ENCODE measurements at places on chromosomes 12 and 14.

- peak; percentile 30 for DNase-seq
Observed at GRCh38 chr12:53190108-53190729, 9.5 kb upstream of the CSAD start.

GRCh38 chr12:15208140-15208539 lies 13.1 kb downstream of the RERG start:
- no peak for DNase-seq

DNA sequence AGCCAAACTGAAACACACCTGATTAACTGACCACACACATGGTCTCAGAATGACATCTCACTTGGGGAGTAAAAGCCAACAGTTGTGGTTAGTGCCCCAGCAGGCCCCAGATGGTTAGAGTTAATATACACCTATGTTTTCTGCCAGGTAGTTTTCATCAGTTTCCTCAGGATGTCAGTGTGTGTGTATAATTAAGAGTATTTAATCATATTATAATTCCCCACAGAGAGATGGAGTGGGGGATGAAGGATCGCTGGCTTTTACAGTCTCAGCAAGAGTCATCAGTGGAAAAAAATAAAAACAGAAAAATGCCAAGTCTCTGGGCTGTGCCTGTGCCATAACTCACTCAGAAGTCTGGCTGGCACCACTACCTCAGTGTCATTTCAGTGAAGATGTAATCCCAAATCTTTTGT lies 412.5 kb downstream of the ZFP36L1 start:
- no peak for DNase-seq

DNA sequence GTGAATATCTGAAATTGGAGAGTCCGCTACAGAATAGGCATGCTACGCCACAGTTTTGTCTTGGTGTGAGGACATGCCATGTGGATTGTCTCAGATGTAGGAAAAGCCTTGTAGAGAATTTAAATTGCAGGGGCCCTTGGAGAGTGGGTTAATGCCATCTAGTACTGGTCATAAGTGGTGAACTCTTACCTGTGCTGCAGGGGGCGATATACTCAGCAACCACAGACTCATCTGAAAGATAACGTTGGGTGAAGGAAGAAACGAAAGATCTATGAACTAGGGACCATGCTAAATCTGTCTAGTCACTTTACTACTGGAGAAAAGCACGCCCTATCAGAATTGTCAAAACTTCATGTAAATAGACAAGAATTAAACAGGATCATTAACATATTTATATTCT lies 33.7 kb upstream of the A2M start:
- DNase-seq, result no peak

DNA sequence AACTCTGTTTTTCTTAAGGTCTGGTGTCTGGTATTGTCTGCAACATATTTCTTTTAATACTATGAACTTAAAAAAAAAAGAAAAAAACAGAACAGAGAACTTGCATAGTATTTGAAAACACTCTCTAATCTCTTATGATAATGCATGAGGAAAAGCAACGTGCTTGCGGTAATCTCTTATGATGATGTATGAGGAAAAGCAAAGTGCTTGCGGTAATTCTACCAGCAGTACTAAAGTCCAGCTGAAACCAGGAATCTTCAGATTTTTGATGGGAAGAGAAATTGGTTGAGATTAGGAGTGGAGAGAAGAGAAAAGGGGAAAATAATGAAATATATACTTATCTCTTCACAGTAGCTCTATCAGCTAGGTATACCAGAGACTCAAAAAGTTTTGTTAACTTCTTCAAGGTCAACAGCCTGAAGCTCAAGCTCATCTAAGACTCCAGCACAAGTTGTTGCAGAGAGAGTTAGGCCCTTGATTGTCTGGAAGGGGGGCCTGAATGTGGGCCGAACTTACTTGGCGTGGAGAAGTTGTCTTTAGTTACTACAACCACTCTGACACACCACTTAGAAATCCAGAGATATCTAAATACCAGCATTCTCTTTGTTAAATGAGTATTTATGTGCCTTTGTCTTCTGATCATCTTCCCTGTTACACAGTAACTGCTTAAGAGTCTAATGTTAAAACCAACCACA lies 240.4 kb downstream of the PRKD1 start:
- no peak for DNase-seq

- no peak for DNase-seq
Observed at GRCh38 chr14:41285186-41285748, 321.4 kb upstream of the LRFN5 start.

- no peak for DNase-seq
Observed at GRCh38 chr12:89083491-89083890, 268.8 kb downstream of the DUSP6 start.

DNA sequence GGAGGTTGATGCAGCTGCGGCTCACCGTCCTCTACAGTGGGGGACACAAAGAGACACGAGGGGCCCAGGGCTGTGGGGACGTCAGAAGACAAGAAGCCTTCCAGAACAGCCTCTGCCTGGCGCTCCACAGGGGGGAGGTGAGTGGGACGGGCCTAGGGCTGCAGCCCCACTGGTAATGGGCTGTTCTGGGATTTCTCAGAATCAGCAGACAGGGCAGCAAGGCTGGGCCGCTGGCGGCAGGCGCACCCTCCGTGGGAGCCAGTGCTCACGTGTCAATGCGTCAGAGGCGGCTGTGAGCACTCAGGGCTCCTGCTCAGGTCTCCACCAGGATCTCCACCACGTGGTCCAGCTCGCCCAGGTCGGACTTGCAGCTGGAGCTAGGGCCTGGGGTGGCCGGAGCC lies 10.0 kb downstream of the CDCA4 start:
- DNase-seq, result no peak

GRCh38 chr12:131002216-131002631 lies 48.5 kb downstream of the ADGRD1 start:
- no peak for DNase-seq

DNA sequence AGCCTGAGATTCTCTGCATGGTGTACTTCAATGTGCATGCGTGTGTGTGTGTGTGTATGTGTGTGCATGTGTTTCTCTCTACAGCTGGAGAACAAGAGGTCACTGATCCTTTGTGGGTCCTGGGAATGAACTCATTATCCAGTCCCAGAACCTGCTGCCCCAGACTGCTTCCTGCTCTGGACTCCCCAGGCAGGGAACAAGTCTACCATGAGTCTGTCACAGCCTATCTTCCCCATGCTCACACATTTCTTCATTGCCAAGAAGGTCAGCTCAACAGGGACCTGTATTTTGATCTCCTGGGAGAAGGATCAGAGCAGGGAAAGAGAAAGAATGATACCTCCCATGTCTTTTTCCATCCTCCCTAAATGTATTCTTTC lies 2.9 kb upstream of the AGAP2 start:
- no peak for DNase-seq

DNA sequence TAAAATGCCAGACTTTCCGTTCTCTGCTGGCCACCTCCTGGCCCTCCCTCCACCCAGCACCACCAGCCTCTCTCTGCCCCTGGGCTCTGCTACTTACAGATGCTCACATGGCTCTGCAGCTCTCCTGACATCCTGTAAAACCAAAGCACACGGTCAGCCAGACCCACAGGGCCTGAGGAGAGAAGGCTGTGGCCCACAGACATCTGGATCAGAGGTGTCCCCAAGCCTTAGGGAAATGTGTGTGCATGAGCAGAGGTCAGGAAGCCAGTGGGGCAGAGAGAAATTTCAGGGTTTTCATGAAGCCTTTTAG lies 11.5 kb downstream of the KRT77 start:
- no peak for DNase-seq

- DNase-seq, result no peak
Observed at GRCh38 chr12:130632642-130633041, 83.5 kb downstream of the RIMBP2 start.

DNA sequence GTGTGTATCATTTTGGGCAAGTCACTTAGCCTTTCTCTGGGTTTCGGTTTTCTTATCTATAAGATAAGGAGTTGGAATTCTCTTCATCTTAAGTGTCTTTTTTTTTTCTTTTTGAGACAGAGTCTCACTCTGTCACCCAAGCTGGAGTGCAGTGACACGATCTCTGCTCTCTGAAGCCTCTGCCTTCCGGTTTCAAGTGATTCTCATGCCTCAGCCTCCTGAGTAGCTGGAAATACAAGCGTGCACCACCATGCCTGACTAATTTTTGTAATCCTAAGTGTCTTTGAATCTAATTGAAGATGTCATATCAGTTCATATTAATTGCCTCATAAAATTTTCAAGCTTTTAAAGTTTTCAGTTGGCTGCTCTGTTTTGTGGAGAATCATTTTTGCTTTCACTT lies 4.0 kb downstream of the SRGAP1 start:
- no peak for DNase-seq

GRCh38 chr14:85438481-85438942 lies 91.4 kb upstream of the FLRT2 start:
- DNase-seq, result no peak

DNA sequence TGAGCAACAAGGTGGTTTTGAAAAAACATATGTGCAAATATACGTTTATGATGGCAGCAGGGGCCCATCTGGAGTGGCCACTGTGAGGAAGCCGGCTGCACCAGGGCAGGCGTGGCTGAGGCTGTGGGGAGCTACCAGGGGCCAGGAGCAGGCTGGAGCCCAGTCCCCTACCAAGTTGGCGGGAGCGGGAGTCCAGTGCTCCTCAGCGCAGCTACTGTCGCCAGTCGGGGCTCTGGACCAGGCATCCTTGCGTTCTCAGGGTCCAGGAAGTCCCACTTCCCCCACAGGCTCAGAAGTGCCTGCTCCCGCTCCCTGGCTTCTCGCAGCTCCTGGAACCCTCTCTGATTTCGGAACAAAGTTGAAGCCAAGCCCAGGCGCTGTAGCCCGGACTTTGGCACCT lies 1377.5 kb upstream of the FLRT2 start:
- no peak for DNase-seq

DNA sequence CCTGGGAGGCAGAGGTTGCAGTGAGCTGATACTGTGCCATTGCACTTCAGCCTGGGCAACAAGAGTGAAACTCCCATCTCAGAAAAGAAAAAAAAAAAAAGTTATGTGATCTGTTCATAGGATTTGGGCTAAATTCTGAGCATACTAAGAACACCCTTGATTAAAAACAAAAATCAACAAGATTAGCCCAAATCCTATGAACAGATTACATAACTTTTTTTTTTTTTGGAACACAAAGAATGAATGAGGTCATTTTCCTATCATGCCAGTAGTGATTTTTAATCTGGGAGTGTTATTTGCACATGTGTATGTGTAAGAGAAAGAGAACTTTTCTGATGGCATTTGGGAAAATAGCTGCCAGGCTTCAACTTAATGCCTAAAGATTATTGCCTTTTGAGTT lies 208.7 kb downstream of the ERC1 start:
- no peak for DNase-seq

DNA sequence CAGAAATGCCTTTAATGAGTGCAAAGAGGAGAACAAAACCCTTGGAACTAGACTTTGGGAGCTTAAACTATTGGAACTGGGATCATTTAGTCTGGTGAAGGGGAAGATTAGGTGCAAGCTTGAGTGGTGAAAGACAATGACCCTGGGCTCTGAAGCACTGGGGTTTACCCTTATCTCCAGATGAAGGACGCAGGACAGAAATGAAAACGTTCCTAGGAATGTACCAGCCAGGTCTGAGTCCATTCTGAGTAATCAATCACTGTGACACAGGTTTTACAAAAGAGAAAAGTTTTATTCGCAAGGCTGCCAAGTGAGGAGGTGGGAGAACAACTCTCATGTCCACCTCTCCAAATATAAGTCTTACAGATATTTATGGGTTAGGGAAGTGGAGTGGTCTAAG lies 249.1 kb downstream of the LRIG3 start:
- no peak for DNase-seq

DNA sequence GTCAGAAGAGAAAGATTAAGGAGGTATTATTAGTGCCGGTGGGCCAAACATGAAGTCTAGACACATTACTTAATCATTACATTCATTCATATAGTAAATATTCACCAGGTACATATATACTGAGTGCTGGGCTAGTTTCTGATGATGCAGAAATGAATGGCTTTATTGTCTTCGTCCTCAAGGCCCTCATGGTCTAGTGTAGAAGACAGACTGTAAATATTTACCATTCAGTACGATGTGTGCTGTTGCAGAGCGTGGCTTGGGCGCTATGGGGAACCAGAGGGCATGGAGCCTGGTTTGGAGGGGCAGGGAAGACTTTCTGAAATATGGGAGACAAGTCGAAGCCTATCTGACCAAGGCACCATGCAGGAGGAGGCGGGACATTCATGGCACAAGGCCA lies 37.0 kb upstream of the TCL1B start:
- DNase-seq, result no peak

- peak; percentile 52 for DNase-seq
Observed at GRCh38 chr14:106586098-106586704, 1059.8 kb downstream of the TMEM121 start.

DNA sequence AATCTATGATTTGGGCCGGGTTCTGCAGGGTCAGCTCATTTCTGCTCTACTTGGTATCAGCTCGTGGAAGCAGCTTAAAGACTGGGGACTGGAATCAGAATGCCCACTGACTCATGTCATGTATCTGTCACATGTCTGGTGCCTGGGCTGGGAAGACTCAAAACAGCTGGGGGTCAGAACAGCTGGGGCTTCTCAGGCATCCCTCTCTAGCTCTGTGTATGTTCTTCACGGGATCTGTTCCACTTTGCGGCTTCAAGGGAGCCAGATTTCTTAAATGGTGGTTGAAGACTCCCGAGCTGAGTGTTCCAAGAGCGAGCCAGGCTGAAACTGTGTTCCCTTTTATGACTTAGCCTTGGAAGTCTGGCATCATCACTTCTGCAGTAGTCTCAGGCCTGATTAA lies 11.9 kb downstream of the AEBP2 start:
- DNase-seq, result no peak

DNA sequence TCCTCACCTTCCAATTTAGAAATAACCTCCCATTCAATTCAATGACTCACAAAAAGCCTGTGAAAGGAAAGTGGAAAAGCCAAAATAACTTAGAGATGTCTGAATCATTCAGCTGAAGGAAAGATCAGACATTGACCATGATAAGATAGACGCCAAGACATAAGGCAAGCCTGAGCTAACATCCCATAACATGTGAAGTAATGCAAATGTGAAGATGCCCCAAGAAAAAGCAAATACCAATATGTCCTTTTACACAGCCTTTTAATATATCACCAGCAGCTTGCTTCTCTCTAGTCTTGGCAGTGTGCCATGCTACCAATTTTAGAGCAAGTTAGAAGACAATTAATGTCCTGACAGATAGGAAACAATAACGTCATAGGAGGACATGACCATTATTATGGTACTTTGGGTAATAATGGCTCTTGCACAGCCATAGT lies 2.4 kb upstream of the NUMB start:
- DNase-seq, result no peak

GRCh38 chr12:53974084-53975063 lies at the start of gene HOTAIR:
Gene HOTAIR, minus strand, starts transcription at chr12:53974954.
- DNase-seq, result no peak

- DNase-seq, result no peak
Observed at GRCh38 chr14:74085047-74085637, 386 bp downstream of the LIN52 start.

- DNase-seq, result no peak
Observed at GRCh38 chr14:89912667-89913211, 41.8 kb downstream of the EFCAB11 start.

- DNase-seq, result no peak
Observed at GRCh38 chr14:104118006-104118844, 20.2 kb upstream of the KIF26A start.

Data from activated T-cell treated with anti-CD3 and anti-CD28 coated beads for 1 hour (primary cell).